Sigmoid colon (tissue), 7 donors: ENCODE measurements at places on chromosomes 12 and 14. TPM values are rescaled to one million over a fixed set of nuclear protein-coding genes. Genes with fewer than 3 reads are reported as not detected.

Gene ADAM21
- total RNA-seq: not detected

DNA sequence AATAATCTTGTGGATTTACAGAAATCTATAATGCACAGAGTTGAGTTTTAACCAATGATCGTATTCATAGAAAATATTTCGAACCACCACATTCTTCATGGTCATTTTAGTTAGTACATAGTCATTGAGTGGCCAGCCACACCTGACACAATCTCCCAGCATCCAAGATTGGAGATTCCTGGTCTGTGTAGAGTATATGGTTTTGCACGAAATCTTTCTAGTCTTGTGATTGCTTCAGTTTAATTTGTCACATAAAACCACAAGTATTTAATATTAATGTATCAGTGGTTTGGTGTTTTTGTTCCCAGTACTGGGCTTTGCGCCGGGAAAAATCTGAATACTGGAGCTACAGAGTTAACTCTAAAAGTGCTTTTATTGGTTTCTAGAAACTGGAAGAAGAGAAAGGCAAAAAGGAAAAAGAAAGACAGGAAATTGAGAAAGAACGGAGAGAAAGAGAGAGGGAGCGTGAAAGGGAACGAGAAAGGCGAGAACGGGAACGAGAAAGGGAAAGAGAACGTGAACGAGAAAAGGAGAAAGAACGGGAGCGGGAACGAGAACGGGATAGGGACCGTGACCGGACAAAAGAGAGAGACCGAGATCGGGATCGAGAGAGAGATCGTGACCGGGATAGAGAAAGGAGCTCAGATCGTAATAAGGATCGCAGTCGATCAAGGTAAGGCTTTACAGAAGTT lies 33.4 kb upstream of the PSEN1 start:
- H3K4me3 ChIP-seq: no peak overlapping the region
- H3K27me3 ChIP-seq: no peaks in the 10 kb centered on the region
- H3K27ac ChIP-seq: no peak overlapping the region
- no peaks in the 10 kb centered on the region for H3K4me1 ChIP-seq

Gene CDC42BPB
- 82.3 TPM for total RNA-seq

Gene KRT75
- not detected for total RNA-seq

DNA sequence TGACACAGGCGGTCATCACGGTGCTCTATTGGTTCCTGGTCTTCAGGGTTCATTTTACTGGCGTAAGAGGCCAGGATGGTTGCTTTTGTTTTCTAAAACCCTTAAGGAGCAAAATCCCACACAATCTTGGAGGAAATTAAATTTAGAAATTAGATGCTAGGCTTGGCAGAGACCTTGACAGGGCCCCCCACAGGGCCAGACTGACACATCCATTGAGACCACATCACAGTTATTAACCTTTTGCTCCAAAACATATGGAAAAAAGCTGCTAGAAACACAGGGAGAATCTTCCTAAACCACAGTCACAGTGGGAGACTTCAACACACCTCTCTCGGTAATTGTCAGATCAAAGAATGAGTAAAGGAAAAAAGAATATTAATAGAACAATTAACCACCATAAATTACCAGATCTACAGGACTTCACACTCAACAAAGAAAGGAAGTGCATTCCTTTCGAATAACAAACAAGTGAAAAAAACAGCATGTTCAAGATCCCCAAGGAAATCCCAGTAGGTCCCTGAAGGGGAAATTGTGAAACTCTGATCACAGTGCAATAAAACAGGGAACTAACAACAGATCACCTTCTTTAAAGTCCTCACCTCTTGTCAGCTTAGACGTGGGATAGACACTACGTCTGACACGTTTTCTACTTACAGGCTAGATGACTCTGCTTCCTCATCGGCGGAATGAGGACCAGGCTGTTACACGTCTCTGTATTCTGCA lies 40.2 kb upstream of the TMEM179 start:
- peaks cover 11% of the 10 kb centered on the region for H3K27me3 ChIP-seq
- H3K4me3 ChIP-seq: no peak overlapping the region
- no peaks in the 10 kb centered on the region for H3K36me3 ChIP-seq
- no peak overlapping the region for H3K27ac ChIP-seq

- H3K27me3 ChIP-seq: no peaks in the 10 kb centered on the region
- H3K36me3 ChIP-seq: no peaks in the 10 kb centered on the region
- no peak overlapping the region for H3K4me3 ChIP-seq
- no peak overlapping the region for H3K27ac ChIP-seq
Observed at GRCh38 chr12:67512061-67512460, 136.5 kb upstream of the DYRK2 start.

Gene LRIG3
- total RNA-seq: 67.9 TPM

Gene ASB2
- 154 TPM for total RNA-seq

Gene STXBP6
- 16.1 TPM for total RNA-seq

GRCh38 chr14:76208340-76208739 lies 56.6 kb downstream of the GPATCH2L start:
- DNase-seq: no peak
- H3K27ac ChIP-seq: no peak overlapping the region
- H3K4me3 ChIP-seq: no peak overlapping the region
- no peaks in the 10 kb centered on the region for H3K4me1 ChIP-seq
- no peaks in the 10 kb centered on the region for H3K27me3 ChIP-seq
- H3K36me3 ChIP-seq: no peaks in the 10 kb centered on the region

DNA sequence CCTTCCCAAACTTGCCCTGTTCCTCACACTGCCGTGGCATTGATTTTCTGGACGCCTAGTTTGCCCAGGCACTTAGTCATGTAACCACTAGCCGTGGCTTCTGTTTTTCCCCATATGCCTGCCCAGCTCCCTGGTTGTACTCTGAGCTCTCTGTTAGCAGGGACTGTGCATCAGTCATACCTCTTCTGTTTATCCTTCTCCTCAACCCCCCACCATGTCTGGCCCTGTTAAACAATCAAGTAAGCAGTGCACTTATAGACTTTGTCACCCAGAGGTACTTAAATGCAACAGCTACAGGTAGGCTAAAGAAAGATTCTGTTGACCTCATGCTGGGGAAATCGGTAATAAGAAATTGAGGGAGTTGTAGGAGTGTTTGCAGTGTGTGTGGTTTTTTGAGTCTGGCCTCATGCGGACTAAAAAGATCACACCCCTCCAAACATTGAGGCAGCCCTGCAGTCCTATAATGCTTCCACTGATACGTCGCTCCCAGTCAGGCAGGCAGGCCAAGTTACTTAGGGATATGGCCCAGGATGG lies 17.0 kb downstream of the UBE3B start:
- no peak overlapping the region for H3K27ac ChIP-seq
- no peaks in the 10 kb centered on the region for H3K27me3 ChIP-seq
- DNase-seq: no peak
- H3K36me3 ChIP-seq: peaks cover 55% of the 10 kb centered on the region
- no peak overlapping the region for H3K4me3 ChIP-seq

Gene COCH
- total RNA-seq: 0.71 TPM

DNA sequence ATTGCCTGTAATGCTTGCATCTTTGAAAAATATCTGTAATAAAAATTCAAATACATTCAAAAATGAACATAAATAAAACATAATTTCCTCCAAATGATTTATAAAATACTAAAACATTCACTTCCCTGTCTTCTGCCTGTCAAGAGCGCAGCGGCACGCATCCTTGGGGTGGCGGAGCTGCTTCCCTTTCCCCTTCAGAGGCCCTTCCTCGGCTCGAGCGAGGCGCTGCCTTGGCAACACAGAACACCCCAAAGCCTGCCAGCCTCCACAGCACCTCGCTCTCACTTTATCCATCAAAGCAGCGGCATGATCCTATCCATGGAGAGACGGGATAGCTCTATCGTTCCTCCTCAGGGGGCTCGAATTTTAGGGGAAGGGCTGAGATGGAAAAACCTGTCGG lies 146.2 kb downstream of the GXYLT1 start:
- no peaks in the 10 kb centered on the region for H3K27me3 ChIP-seq
- no peak for DNase-seq
- H3K27ac ChIP-seq: no peak overlapping the region
- no peak overlapping the region for H3K4me3 ChIP-seq
- H3K4me1 ChIP-seq: no peaks in the 10 kb centered on the region
- H3K36me3 ChIP-seq: no peaks in the 10 kb centered on the region

Gene DPF3
- total RNA-seq: 2.3 TPM

DNA sequence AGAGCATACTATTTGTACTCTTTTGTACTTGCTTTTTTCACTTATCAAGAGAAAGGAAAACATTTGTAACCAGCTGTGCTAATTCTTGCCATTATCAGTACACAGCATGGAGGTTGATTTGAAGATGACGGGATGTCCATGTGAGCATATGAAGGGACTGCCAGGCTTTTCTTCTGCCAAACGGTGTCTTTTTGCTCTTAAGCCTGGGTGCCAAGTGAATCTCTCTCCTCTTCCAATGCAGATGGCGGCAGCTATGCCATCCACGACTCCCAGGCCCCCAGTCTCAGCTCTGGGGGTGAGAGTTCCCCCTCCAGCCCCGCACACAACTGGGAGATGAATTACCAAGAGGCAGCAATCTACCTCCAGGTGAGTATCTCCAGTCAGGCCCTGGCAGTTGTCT lies 38.9 kb downstream of the TPCN1 start:
- no peaks in the 10 kb centered on the region for H3K27me3 ChIP-seq
- H3K36me3 ChIP-seq: peaks cover 12% of the 10 kb centered on the region
- peaks cover 27% of the 10 kb centered on the region for H3K4me1 ChIP-seq
- peak; percentile 56 for DNase-seq
- H3K4me3 ChIP-seq: no peak overlapping the region

DNA sequence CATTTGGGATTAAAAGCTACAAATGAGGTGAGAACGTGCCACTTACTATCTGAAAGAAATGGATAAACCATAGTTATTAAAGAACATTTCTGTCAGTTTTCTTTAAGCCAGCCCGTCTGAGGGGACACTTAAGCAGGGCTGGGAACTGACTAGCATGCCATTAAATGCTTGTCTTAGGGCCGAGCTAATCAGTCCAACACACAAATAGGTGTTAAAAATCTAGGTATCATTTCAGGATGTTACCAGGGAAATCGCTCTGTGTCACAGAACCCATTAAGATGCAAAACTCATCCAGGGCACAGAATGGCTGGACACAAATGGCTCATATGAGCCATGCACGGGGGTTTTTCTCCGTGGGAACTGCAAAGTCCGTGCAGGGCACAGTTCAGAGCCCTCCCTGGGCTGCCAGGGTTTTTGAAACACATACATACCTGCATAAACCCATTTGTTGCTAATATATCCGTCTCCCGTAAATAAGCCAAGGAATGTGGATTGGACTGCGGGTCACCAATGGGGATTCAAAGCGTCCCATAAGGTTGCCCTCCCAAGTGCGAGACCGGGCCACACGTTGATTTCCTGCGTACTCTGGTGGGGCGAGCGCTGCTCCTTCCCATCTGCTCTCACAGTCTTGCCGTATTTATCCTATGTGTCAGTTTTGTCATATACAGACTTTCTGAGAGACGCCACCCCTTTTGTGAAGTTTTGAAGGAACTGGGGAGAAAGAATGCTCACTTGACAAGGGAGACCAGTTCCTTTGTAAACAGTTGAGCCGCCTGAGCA lies 5.4 kb upstream of the GSC start:
- DNase-seq: no peak
- peaks cover 3% of the 10 kb centered on the region for H3K4me1 ChIP-seq
- H3K27ac ChIP-seq: no peak overlapping the region
- peaks cover 100% of the 10 kb centered on the region for H3K27me3 ChIP-seq
- no peak overlapping the region for H3K4me3 ChIP-seq

DNA sequence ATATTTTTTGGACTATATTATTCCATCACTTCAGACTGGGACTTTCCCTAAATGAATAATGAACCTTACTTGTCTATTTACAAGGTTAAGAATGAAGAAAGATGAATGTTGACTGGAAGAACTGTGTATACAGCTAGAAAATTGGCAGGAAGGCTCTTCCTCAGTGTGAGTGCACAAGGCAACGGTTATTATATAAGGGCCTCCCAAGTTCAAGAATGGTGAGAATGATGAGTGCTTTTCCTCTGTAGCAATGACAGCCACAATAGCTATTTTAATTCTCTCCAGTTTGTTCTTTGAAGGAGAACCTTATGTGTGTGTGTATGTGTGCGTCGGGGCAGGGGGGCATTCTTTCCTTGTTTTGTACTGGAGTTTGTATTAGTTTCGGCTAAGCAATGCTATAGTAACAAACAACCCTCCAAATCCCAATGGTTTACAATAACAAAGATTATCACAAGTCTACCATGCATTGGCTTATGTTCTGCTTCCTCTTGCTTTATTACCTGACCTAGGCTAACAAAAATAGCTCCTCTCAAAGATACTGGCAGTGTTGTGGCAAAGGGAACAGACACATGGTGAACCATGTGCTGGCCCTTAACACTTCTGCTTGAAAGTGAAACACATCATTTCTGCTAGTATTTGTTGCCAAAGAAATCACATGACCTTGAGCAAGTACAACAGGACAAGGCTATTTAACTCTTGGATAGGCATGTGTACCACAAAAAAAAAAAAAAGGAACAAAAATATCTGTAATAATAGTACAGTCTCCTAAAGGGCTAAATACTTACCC lies 139.5 kb downstream of the RMST start:
- no peaks in the 10 kb centered on the region for H3K36me3 ChIP-seq
- no peak overlapping the region for H3K4me3 ChIP-seq
- peak overlapping the region; percentile 26 for H3K27ac ChIP-seq
- no peaks in the 10 kb centered on the region for H3K4me1 ChIP-seq
- no peak for DNase-seq
- H3K27me3 ChIP-seq: no peaks in the 10 kb centered on the region

DNA sequence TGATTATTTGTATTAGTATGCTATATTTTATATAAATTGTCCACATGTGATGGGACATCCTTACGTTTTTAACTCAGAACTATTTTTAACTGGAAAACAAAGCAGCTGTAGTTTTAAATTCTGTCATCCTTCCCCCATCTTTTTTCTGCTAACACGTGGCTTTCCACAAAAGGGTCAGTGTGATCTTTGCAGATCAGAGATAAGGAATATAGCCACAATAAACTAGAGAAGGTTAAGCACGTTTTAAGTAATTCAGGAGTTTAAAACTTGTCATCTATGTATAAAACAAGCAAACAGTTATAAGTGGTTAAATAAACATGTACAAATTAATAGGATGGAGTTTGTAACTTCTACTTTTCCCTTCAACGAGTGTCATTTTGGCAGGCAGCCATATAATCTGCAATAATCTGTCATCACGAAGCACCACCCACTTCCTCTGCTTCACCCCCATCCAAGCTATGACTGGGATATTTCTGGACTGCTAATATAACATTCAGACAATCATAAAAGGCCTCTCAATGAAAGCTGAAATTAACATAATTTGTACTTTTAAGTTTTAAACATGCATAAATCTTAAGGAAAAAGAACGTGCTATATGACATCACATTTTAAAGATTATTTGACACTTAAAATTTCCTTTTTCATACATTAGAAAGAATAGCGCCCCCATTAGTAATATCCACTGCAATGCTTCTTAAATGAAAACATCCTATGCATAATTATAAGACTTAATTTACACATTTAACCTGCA lies 15.3 kb downstream of the TAOK3 start:
- H3K27ac ChIP-seq: peak overlapping the region; percentile 70
- no peak overlapping the region for H3K4me3 ChIP-seq
- peaks cover 30% of the 10 kb centered on the region for H3K4me1 ChIP-seq
- DNase-seq: no peak
- H3K27me3 ChIP-seq: no peaks in the 10 kb centered on the region
- no peaks in the 10 kb centered on the region for H3K36me3 ChIP-seq
